Gastrocnemius medialis (tissue), 4 donors: ENCODE measurements at places on chromosomes 5 and 9.

- no peak for DNase-seq
Measured at GRCh38 chr5:96141749-96142148, 180.1 kb upstream of the ELL2 start.

DNA sequence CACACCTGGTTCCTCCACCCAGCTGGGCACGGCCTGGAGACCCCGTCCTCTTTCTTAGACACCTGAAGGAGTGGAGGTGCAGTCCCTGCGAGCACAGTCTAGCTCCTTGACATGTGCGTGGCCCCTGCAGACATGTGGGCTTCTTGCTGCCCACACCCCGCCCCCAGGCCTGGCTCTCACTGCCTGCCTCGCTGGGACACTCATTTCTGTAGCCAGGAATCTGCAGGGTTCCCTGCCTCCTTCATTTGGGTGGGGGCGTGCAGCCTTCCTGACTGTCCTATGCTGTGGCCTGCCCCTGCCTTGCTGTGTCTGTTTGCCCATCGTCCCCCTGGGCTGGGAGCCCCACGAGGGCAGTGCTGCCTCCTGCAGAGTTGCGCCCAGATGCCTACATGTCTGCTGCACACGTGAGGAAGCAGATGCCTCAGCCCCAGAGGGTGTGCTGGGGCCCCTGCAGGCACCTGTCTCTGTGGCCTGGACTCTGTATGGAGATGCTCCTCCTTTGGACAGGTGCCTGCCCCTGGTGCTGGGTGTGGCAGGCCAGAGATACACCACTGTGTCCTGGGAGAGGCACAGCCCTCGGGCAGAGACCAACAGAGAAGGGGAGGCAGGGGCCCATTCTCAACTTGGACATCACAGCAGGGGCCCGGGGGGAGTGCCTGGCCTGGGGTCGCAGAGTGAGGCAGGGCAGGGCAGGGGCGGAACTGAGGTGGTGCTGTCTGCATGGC is 22.6 kb downstream of the FLT4 start:
- no peak for DNase-seq

GRCh38 chr9:134325096-134325812 is 1.0 kb upstream of the RXRA start:
- DNase-seq: peak; percentile 69

DNA sequence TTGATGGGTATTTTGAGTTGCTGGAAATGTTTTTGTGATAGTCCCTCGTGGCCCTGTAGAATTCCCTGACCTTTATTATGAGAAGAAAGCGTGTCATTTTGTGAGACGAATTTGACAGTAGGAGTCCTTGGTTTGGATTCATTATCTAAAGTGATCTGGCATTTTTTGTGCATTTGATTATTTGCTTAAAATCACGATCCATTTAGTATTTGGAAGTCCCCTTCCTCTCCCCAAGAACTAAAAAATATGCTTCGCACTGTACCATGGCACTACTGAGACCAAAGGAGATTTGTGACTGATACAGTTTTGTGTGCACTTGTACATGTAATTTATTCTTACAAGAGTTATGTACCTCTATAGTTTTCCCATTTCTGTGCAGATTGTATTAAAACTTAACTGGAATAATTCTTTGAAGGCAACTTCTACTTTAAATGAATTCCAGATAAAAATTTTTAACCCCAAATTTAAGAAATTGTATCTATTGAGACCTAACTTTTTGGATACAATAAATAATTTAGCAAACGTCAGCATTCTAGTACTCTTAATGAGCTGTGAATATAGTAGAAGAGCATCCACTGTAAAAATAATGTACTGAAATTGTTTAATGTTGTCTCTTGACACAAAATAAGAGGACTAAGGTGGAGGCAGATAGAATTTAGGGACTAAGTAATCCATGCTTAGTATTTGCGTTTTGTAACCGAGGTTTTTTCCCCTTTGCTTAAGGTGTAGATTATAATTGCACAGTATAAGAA is 2.1 kb downstream of the MAP3K1 start:
- no peak for DNase-seq

DNA sequence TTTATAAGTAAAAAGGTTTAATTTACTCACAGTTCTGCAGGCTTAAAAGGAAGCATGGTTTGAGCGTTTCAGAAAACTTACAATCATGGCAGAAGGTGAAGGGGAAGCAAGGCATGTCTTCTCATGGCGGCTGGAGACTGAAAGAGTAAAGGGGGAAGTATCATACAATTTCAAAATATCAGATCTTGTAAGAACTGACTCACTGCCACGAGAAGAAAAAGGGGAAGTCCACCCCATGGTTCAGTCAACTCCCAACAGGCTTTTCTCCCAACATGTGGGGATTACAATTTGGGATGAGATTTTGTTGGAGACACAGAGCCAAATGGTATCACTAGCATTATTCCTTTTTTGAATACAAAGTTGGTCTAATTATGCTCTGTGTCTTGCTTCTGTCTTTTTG is 627.9 kb upstream of the ST8SIA4 start:
- no peak for DNase-seq

- DNase-seq: no peak
Measured at GRCh38 chr9:86700629-86701028, 246.7 kb downstream of the GAS1 start.

- DNase-seq: peak; percentile 87
Measured at GRCh38 chr5:178236679-178237078, 4.1 kb upstream of the PHYKPL start.

- DNase-seq: no peak
Measured at GRCh38 chr5:31939151-31939550, 235.0 kb downstream of the GOLPH3 start.

GRCh38 chr9:13322828-13323550 is 43.5 kb upstream of the MPDZ start:
- DNase-seq: no peak

- DNase-seq: no peak
Measured at GRCh38 chr9:92696619-92697018, 26.7 kb upstream of the IPPK start.

DNA sequence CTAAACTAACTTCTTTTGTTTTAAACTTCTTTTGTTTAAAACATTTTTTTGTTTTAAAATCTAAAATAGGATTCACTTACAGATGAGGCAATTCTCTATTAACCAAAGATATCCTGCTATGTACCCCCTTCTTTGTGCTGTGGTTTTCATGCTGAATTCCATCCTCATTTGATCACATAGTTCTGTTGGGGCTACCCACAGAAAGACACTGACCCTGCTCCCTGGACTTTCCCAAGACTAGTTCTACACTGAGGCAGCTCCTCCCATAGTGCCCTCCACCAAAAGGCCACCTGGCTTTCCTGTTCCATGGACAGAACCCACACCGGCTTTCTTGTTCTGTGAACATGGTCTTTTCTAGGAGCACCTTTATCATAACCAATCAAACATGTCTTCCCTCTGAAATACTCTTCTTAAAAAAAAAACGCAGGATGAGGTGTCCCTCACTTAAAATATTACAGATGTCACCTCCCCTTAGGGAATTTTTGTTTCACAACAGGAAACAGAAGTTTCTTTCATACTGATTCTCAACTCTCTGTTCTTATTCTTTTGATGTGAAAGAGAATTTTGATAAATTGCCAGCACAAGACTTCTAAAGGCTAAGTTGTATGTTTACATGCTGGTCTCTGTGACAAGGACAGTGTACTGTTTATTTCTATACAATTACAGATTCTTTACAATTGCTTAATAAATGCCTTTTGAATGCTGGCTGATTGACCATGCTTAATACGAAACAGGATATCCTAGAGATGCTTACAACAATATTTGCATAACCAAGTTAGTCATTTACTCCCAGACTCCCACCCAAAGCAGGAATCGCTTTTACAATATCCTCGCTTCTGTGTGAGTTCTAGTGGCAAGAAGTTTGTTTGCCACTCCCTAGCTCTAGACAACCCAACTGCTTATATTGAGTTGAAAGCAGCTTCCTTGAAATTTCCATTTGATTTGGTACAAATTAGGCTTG is 300.4 kb downstream of the DTWD2 start:
- no peak for DNase-seq

- DNase-seq: no peak
Measured at GRCh38 chr5:142506756-142507155, 179.1 kb downstream of the FGF1 start.

GRCh38 chr5:163504079-163504931 is 1.1 kb upstream of the MAT2B start:
- peak; percentile 35 for DNase-seq

DNA sequence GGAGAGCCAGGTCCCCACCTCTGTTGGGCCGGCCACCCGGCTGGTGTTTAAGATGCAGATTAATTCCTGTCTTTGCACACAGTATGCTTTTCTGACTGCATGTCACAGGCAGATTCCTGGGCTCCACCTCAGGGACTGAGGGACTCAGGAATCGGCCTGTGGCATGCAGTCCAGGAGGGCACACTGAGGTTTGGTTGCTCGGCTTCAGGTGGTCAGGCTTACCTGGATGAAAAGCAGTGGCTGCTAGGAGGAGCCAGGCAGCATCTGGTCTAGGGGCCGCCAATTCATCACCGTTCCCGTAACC is 1.1 kb downstream of the WDR5 start:
- no peak for DNase-seq

GRCh38 chr5:54676481-54677340 is 159.2 kb downstream of the SNX18 start:
- no peak for DNase-seq

DNA sequence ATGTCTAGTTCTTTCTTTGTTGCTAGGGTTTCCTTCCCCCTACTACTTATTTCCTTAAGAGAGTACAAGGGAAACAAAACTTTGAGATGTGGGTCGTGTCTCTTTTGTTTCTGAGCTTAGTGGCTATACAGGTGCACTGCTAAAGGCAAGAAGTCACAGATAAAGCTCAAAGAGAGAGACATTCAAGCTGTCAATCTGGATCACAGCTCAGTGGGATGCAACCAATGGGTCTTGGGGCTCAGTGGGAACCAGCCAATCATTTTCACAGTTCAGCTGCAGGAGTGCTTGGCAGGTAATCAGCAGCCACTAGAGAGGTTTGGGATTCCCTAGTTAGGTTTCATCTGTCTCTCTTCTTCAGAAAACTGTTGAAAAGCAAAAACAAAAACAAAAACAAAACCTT is 135.4 kb upstream of the SGCD start:
- no peak for DNase-seq

DNA sequence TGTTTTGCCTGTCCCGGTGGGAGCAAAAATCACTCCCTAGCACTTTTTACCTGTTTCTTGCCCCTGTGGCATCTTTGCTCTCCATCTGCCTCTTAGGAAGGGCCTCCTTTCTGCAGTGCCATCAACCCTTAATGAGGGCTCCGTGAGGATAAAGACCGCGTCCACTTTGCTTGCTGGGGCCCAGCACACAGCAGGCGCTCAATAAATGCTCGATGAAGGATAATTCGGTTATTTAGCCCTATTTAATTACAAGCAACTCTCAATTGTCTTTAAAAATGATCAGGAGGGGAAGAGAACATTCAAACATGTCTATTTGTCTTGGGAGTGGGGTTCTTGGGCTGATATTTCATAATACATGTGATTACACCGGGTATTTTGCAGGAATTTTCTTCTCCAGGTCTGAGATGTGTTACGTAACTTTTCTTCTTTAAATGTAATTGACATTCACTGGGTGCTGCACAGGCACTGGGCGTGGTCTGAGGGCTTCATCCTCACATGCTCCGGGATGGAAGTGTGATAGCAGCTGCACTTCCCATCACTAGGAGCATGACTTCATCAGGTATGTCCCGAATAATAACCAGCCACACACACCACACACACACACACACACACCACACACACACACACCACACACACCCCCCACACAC is 19.8 kb upstream of the NTNG2 start:
- DNase-seq: no peak

GRCh38 chr9:105855987-105856386 is 161.6 kb downstream of the TMEM38B start:
- no peak for DNase-seq

- DNase-seq: no peak
Measured at GRCh38 chr5:91311168-91311696, 71.9 kb downstream of the ARRDC3 start.

DNA sequence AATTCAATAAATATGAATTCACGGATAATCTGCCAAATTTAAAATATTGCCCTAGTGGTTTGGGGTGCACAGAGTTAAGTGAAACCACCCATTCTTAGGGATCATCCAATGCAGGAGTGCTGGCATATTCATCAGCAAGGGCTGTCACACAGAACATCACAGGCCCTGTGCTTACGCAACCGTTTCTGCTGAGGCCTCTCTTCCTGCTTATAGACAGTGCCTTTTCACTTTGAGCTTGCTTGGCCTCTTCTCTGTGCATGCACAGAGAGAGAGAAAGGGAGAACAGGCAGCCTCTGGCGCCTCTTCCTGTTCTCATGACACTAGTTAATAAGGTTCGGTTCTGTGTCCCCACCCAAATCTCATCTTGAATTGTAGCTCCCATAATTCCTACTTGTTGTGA is 366.3 kb downstream of the ICE1 start:
- DNase-seq: no peak

GRCh38 chr9:99118782-99119466 is 14.0 kb downstream of the TGFBR1 start:
- no peak for DNase-seq

DNA sequence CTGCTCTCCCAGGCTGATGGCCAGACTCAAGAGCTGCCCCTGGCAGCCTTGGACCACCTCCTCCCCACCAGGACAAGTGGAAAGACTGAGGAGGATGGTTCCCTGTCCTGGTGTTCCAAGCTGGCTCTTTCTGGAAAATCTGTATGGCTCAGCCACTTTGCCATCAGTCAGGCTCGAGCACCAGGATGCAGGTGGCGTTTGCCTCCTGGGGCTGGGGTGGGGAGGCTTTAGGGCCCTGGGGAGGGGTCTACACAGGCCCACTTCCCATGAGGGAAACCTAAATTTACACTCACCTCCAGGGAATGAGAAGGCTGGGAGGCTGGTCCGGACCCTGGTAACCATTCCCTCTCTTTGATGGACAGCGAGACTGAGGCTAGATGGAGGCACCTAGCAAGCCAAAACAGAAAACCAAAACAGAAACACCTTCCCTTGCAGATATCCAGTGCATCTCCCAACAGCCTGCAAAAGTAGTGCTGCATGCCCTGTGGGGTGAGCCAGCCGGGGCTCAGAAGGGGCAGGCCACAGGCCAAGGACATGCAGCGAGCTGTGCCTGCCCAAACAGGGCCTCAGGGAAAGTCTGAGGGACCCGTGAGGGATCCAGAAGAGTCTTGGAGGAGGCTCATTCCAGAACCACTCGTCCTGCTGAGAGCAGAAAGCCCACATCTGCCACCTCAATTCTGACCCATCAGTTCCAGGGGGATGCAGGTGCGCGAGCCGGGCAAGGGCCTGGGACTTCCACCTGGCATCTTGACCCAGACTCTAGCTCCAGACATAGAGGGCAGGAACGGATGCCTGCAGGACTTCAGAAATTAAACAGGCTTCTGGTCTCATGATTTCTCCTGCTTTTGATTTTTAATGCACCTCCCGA is 5.4 kb upstream of the CSF2 start:
- DNase-seq: no peak

DNA sequence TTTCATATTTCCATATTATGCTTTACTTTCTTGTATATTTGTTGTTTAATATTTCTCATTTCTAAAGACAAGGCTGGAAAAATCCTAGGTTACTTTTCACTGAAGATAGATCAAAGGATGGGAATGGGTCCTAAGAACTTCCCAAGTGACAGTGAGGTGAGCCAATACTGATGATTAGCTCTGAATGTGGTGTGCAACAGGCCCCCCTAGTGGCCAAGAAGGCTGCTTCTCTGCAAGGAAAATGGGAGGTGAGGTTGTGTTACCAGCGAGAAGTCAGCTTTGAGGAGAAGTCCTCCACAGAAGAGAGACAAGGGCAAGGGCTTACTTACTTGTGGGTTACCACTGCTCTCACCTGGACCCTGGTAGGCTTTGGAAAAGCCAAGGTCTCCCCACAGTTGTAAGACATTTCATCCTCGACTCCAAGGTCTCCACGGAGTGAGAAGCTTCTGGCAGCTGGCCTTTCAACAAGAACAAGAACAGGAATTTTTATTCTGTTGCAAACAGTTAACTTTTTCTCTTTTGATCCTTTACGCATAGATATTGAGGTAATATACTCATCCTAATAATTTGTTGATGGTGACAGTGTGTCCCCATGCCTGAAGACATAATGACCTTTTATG is 69.9 kb downstream of the MAMDC2 start:
- DNase-seq: no peak
